ENCODE measurements at places on chromosomes 1 and 21.

DNA sequence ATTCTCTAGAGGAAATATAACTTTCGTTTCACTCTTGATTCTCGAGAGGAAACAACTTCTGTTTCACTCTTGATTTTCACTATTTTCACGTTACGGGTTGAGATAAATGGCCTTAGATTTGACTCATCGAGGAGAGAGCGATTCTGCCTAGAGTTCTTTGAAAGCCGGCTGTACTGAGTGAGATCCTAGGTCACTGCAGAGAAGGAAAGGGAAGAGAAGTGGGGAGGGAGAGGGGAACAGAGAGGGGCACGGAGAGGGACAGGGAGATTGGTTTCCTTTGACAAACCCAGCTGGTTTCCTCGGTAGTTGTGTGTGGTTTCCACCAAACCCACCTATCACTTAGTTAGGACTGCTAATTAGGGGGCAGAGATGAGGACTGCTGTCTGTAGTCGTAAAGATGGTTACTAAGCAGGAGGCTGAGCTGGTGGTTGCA, 21.6 kb upstream of the GPR137B start:
- no peak for DNase-seq

DNA sequence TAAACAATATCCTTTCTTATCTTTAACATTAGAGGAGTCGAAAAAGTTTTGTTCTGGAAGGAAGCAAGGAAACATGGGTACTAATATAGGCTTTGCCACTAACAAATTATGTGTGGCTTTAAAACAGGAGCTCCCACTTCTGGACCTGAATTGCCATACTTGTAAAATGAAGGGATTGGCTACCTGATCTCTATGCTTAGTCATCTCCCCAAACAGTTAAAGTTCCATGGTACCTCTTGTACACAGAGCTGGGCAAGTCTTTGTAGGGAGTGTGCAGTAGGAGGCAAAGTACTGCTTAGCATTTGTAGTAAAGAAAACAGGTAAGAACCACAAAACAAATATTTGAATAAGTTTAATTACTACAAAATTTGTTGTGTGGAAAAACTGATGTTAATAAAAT, 81.3 kb downstream of the MAST2 start:
- DNase-seq, result no peak

GRCh38 chr1:108896146-108897145, 19.7 kb downstream of the GPSM2 start:
- peak; percentile 24 for DNase-seq

GRCh38 chr1:91545506-91546300, 45.1 kb downstream of the CDC7 start:
- DNase-seq, result no peak

DNA sequence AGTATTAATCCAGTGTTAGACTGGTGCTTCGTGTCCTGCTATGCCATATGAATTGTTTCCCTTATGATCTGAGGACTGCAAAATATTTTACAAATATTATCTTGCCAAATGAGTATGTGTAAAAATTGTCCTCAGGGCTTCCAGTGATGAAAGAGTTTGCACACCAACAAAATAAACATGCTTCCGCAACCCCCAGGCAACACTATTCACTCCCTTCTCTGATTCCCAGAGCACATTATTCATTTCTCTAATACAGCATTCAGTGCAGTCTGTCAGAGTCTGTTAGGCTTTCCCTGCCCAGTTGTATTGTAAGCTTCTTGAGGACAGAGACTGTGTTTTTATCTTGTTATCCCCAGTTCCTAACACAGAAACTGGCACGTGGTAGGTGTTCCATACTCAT, 409.9 kb upstream of the C1orf87 start:
- no peak for DNase-seq

DNA sequence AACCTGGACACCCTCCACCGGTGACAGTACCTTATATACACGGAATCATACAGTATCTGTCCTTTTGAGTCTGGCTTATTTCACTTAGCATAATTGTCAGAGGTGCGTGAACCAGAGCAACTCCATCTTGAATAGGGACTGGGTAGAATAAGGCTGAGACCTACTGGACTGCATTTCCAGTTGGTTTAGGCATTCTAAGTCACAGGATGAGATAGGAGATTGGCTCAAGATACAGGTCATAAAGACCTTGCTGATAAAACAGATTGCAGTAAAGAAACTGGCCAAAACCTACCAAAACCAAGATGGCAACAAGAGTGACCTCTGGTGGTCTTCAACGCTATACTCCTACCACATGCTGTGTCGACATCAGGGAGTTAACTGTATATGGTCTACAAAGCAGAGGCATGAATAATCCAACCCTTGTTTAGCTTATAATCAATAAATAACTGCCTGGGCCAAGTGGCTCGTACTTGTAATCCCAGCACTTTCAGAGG, 1.4 kb upstream of the FDPS start:
- DNase-seq, result peak; percentile 39

DNA sequence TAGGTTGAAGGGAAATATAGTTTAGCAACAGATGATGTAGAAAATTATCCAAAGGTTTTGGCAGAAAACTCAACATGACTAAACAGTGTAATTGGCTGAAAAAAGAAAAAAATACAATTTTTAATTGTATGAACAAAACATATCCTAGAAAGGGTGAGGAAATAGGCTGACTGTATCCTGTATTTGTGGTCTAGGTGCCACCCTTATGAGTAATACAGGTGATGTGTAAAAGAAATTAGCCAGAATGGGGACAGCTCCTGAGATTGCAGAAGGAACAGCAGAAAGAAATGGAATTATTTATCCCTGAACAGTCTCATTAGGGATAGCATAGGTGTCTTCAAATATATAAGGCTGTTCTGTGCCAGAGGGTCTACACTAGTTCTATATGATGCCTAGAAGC, 24.6 kb downstream of the DNASE2B start:
- no peak for DNase-seq

GRCh38 chr1:117645343-117645742, 39.5 kb downstream of the TENT5C start:
- no peak for DNase-seq

DNA sequence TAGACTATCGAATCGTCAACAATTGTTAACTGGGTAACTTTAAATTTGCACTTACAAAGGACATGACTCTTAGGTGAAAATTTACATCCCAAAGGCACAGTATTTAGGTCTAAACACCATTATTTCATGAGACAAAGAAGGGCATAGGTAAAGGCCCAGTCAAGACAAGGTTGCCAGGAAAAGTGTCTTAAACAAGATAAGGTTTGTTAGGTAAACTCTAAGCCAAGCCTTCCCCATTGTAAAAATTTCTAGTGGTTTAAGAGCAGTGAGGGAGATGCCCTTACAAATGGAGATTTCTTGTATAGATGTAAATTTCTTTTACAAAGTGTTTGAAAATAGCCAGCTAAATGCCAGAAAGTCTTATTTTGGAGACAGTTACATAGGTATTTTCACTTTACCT, 36.9 kb upstream of the FNBP1L start:
- no peak for DNase-seq

DNA sequence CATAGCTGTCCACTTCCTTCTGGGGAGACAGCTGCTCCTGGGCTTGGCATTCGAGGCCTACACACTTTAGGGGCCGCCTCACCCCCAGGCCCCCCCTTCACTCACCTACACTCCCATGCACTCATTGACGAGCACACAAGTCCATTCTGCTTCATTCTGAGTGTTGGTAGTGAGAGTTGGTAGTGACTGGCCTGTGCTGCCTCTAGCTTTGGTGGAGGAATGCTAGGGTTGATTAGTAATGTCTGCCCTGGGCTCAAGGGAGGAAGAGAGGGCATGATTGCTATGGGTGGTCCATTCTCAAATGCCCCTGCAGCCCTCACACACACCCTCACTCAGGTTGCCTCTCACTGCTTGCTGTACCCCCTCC, 30.4 kb downstream of the TRIM11 start:
- DNase-seq, result no peak

- no peak for DNase-seq
These were observed 56.3 kb downstream of the WNT9A start for GRCh38 chr1:227891223-227891954.

DNA sequence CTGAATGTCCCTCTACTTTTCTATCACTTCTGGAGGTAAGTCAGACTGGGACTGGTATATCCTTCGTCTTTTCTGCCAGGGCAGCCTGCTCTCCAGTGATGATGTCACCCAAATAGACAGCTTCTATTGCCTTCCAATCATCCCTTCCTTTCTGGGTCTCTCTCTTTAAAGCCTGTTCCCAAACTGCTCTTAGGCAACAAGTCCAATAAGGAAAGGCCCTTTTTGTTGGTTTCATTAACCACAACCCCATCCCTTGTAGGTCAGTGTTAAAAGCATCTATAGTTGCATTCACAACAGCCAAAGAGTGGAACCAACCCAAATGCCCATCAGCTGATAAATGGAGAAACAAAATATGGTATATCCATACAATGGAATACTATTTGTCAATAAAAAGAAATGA, 114.4 kb downstream of the CNIH3 start:
- no peak for DNase-seq

- no peak for DNase-seq
These were observed 401.8 kb downstream of the SRGAP2C start for GRCh38 chr1:121586369-121587229.

DNA sequence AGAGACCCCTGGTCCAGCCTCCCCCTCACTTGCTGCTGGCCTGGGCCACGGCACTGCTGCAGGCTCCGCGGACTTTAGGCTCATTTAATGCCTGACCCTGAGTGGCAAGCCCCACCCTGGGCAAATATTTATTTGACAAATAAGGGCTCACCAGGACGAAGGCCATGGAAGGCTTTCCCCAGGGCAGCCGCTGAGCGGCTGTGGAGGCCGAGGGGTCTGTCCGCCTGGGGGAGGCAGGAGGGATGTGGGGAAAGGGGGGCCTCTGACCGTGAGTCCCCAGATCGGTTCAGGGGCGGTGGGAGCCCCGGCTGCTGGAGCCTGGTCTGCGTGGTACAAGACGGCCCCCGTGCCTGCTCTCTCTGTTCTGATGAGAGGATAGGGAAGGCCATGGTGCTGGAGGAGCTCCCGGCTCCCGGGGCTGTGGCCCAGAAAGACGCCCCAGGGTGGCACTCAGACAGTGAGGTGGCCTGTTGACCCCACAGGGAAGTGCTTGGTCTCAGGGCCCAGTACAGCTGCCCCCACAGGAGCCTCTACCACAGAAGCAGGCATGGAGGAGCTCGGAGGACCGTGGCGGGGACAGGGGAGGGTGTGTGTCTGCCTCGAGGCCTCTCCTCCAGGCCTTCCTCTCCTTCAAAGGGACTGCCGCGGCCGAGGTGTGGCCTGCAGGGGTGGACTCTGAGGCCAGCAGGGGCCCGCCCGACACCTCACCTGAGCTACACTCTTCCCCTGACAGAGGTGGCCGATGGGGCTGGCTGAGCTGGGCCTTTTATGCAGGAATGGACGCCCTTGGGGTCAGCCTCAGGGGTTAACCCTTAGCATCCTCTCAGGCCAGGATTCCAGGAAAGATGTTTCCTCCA, 9.1 kb upstream of the C1orf159 start:
- DNase-seq, result no peak

DNA sequence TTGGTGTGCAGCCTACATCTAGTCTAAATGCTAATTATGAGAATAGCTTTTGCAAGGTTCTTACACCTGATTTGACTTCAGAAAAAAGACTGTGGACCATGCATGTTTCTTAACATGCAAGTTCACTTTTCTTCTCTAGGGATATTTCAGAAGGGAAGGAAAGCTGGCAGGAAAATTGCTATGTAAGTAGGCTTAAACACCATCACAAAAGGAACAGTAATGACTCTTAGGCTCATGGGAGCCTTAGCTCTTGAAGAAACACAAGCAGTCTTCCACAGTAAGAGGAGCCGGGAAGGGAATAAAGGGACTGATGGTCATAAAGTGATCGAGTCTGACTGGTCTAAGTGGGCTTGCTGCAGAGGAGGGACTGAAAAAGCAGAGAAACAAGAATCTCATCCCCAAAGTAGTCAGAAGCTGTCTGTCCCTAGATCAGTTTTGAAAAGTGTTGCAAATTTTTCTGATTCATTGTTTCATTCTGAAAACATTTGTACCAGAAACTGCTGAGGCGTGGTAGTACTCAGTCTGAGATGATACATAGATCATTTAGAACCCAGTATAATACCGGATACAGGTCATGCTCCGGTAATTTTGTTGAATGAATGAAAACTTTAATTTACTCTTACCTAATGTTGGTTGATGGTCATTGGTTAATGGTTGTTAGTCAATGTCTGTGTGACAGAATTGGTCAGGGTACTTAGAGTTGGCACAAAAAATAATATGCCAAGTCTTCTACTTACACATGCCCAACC, 40.9 kb downstream of the SMYD2 start:
- DNase-seq, result no peak

- DNase-seq, result peak; percentile 50
These were observed 18.3 kb upstream of the MAB21L3 start for GRCh38 chr1:116092752-116093489.

DNA sequence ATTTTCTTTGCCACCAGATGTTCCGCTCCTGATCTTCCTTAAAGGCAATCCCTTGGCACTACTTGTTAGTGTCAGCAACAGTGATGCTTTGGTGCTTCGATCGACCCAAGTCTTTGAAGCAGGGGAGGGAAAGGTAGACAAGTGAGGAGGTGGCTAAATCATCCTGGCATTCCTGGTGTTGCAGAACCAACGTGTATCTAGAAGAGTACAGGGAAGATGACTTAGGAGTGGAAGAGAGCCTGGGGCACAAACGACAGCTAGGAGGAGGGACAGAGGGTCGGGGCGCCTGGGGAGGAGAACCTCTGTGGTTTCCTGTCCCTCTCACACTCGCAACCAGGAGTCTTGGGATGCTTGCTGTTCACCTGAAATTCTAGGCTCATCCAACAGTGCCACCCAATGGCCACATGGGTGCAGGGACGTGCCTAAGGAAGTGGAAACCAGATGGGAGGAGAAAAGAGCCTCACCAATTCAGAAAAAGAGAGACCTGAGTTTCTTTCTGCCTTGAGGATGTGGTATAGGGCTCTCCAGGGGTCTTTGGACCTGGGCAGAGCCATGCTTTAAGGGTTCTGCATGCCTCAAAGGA, 9.5 kb upstream of the KCNA2 start:
- DNase-seq, result peak; percentile 66

DNA sequence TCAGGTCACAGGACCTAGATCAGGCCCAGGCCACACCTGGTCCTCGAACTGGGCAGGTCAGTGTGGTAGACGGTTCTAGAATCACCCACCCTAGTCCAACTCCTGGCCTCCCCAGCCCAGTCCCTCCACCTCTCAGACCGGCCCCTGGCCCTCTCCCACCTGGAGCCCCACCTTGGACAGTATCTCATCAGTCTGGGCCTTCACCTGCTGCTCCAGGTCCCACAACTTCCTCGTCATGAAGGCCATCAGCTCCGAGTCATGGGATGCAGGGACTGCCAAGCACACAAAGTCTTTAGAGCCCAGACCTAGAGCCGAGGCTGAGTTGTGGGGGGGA, 8.7 kb downstream of the UBXN11 start:
- no peak for DNase-seq
